ENCODE measurements at places on chromosomes 7 and 10.

DNA sequence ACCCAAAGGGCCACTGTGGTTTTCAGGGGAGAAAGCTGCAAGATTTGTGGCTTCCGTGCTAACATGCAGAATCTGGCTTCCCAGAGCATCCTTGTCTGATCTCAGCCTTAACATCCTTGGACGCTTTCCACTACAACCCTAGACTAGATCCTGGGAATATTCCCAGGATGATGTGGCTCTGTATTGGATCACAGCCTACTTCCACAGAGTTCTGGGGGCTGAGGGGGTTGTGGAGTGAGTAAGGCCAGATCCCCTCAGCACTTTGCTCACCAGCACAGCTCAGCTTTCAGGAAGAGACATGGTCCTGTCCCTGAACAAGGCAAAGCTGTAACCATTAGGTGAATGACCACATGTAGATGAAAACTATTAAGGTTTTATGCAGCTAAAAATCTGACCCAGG lies 241.3 kb upstream of the MYO3A start:
- DNase-seq: no peak

- no peak for DNase-seq
Observed at GRCh38 chr7:87627634-87627994, 584 bp upstream of the RUNDC3B start.

- DNase-seq: no peak
Observed at GRCh38 chr10:112741830-112742402, 208.1 kb upstream of the TCF7L2 start.

GRCh38 chr7:85262891-85263290 lies 76.0 kb upstream of the SEMA3D start:
- no peak for DNase-seq

DNA sequence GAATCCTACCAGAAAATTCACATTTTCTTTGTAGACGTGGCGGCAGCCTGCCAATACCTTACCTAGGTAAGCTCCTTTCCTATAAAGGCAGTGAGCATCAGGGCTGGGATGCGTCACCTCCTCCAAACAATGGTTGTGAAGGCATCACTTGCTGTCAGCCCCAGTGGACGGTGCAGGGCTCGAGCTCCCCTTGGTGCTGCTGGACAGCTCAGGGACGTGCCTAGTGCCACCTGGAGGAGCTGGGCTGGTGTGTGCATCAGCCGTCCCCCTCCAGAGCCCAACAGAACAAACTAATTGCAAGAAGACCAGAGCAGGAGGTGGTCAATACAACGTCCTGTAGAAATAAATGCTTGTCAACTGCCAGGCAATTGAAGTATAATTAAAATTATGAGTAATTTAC lies 517.5 kb upstream of the FOXK1 start:
- no peak for DNase-seq

- DNase-seq: no peak
Observed at GRCh38 chr7:116902867-116903266, 40.5 kb downstream of the CAPZA2 start.

- no peak for DNase-seq
Observed at GRCh38 chr7:85770332-85770731, 583.5 kb upstream of the SEMA3D start.

DNA sequence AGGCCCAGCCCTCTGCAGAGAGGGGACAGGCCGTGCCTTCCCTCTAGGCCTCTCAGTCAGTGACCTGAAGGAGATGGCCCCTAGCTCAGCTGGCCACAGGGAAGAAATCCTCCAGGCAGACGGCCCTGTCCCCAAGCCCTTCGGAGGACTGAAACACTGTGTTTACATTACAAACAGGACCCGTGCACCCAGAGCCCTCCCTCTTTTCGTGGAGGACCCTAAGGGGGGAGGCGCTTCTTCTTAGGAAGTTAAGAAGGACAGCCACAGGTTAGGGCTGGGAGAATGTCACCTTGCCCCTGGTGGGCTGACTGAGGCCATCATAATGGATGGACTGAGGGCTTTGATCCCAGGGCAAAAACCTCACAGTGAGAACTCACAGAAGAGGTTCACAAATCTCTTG lies 154.9 kb downstream of the SLIT1 start:
- DNase-seq: no peak

GRCh38 chr7:68265258-68265657 lies 1268.6 kb downstream of the TYW1 start:
- no peak for DNase-seq

DNA sequence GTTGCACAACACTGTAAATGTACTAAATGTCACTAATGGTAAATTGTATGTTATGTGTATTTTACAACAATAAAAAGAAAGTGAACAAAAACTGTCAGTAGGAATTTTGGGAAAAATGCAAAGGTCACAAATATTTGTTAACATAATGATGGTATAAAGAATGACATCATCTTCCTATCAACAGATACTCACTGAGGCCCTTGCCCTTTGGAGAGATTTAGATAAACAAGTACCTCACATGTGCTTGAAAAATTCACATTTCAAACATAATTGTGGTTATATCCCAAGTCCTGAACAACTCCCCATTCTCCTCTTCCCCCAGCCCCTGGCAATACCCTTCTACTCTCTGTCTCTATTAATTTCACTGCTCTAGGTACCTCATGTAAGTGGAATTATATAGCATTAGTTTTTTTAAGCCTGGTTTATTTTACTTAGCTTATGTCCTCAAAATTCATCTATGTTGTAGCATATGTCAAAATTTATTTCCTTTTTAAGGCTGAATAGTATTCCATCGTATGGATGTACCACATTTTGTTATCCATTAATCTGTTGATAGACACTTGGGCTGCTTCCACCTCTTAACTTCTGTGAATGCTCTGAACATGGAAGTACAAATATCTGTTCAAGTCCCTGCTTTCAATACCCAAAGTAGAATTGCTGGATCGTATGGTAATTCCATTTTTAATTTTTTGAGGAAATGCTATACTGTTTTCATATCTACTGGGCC lies 90.5 kb downstream of the WIPF3 start:
- DNase-seq: no peak

DNA sequence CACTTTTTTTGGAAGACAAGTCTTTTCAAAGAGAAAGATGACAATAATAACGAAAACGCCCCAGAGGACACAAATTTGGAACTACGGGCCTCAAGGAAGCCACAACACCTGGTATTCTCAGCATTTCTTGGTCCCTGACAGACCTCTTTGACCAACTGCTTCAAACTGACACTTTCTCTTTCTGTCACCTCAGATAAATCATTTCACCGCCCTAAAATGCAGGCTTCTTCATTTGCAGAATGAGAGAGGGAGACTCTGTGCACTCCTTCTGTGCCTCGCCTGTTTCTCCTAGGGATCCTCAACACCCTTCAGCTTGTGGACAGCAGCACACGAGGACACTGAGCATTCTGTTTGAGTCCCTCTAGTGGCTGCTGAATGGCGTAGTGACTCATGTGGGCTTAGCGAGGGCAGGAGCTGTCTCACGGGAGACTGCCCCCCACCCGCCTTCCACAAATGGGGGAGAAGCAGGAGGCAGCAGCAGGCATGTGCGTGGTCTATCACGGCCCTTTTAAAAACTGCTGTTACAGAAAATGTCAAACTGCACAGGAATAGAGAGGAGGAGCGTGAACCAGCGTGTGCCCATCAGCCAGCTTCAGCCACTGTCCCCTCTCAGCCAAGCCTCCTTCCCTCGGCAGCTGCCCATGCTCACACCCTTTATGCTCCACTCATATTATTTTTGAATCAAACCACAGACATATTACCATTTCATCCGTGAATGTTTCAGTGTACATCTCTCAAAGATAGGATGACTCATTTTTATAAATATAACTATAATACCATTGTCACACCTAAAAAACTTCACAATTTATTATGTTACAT lies 41.4 kb downstream of the GSDME start:
- peak; percentile 73 for DNase-seq

DNA sequence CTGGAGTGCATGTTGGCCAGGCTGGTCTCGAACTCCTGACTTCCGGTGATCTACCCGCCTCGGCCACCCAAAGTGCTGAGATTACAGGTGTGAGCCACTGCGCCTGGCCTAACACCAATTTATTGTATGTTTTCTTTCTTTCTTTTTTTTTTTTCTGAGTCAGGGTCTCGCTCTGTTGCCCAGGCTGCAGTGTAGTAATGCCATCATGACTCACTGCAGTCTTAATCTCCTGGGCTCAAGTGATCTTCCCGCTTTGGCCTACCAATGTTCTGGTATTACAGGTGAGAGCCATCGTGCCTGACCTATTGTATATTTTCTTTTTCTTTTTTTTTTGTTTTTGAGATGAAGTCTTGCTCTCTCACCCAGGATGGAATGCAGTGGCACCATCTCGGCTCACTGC lies 33.8 kb upstream of the UBE2H start:
- no peak for DNase-seq

DNA sequence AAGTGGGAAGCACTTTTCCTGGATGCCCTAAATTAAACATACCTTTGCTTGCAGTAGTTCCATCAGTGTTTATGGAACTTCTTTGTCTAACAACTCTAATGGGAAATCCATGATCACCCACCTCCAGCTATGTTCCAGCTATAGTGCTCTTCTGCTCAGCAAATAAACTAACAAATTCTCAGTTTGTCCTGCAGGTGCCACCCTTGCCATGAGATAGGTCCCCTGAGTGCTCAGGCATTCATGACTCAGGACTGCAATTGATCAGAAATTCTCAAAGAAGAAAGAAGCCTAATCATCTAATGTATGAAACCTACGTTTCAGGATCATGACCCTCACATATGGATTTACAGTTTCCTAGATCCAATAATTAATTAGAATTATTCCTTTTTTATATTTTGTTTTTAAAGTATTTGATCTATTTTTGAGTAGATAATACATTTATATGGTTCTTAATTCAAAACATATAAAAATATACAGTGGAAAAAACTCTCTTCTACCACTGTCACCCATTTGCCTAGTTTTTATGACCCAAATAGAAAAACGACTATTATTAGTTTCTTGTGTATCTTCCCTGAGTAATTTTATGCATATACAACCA lies 48.7 kb upstream of the DYNC1I1 start:
- DNase-seq: peak; percentile 28

DNA sequence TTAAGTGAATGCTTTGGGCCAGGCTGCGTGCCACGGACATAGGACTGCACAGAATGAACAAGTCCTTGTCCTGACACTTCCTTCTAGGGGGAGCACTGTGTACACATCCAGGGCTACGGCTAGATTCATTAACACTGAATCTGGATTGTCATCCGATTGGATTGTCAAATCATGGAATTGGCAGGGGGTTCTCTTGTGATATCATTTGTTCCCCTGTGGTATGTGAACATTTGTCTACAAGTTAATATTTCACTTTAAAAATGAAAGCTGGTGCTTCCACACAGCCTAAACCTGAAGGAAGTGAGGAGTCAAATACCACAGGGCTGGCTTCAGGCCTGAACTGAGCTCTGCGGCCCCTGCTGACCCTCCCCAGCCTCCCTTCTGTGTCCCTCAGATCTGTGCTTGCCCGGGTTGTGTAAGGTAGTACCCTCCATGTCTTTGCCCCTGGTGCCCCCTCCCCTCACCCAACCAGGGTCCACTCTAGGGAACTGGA lies 75.6 kb downstream of the SNX10 start:
- no peak for DNase-seq

- DNase-seq: no peak
Observed at GRCh38 chr10:1393481-1393880, 337.3 kb downstream of the WDR37 start.

- no peak for DNase-seq
Observed at GRCh38 chr7:55469271-55469681, 103.0 kb downstream of the VOPP1 start.

GRCh38 chr7:65953001-65953720 lies 28.9 kb downstream of the GUSB start:
- DNase-seq: no peak

DNA sequence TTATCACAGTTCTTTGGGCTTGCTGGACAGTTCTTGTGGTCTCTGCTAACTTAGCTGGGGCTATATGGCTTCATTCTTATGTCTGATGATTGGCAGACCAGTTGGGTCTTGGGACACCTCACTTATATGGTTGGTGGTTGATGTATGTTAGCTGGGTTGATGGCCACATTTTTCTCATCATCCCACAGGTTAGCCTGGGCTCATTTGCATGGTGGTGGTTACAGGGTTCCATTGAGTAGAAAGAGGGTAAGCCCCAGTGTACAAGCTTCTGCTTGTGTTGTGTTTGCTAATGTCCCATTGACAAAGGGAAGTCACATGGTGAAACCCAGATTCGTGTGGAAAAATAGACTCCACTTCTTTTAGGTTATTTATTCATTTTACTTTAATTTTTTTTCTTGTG lies 40.6 kb downstream of the TMEM60 start:
- DNase-seq: peak; percentile 43

DNA sequence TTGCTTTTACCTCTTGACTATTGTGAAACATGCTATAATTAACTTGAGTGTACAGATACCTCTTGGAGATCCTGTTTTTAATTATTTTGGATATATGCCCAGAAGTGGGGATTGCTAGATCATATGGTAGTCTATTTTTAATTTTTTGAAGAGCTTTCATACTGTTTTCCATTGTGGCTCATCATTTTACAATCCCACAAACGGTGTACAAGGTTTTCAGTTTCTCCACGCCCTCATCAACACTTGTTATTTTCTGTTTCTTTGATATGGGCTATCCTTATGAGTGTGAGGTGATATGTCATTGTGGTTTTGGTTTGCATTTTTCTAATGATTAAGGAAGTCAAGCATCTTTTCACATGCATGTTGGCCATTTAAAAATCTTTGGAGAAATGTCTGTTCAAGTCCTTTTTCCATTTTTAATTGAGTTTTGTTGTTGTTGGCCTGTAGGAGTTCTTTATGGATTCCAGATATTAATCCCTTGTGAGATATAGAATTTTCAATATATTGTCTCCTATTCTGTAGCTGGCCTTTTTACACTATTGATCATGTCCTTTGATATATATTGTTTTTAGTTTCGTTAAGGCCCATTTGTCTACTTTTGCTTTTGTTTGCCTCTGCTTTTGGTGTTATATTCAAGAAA lies 7.5 kb downstream of the AGK start:
- peak; percentile 46 for DNase-seq

- DNase-seq: no peak
Observed at GRCh38 chr7:44639671-44640321, 33.4 kb downstream of the OGDH start.
